ENCODE measurements at places on chromosomes 6 and 20.

DNA sequence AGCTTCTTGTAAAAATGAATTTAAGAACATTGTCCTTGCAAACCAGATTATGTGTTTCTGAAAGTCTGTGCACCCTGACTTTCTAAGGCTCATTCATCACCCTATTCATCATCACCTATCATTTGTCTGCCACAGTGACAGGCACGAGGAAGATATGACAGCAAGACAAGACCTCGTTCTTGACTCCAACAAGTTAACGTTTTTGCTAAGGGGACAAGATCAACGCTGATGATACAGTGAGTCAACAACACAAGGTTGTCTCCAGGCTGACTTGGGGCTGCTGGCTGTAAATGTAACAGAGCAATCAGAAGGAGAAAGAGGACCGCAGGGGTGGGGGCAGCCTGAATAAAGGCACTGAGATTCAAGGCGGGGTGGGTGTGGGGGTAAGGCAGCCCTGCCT is 94.2 kb downstream of the FOXC1 start:
- DNase-seq: no peak

DNA sequence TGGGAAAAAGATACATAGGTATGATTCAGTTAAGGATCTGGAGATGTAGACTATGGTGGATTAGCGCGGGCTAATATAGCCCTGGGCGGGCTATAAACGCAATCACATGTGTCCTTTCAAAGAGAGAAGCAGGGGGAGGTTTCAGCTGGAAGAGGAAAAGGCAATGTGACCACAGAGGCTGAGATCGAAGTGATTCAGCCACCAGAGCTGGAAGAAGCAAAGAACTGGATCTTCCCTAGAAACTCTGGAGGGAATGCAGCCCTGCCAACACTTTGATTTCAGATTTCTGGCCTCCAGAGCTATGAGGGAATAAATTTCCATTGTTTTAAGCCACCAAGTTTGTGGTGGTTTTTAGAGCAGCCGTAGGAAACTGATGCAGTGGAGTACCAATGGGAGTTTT is 81.5 kb upstream of the NHSL1 start:
- DNase-seq: no peak

DNA sequence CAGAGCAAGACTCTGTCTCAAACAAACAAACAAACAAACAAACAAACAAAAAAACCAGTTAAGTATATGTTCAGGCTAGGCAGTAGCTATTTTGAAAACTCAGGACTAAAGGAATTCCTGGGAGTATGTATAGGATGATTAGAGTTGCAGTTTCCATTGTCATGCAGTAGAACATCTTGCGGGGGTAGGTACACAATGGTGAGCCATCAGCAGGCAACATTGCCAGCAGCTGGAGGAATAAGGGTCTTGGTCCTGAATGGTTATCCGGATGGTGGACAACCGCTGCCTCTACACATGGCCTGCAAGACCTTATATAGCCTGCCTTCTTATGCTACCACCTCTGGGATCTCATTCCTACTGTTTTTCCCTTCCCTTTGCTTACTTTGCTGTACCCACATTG is 297.5 kb downstream of the SOX4 start:
- no peak for DNase-seq

DNA sequence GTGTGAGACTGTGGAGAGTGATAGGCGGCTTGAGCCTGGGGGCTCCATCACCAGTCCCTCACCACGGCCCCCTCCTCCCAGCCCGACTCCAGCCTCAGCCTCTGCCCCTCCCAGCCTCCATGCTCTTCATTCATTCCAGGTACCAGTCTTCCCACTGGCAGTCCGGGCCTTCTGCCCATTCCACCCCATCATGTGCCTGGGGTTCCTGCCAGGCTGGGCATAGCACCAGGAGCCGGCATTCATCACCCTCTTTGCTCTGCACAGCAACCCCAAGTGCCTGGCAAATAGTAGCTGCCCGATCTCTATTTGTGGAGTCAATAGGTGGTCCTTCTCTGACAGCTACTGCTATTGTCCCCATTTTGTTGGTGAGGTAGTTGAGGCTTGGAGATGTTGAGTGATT is 39.6 kb upstream of the GTSF1L start:
- DNase-seq: no peak

DNA sequence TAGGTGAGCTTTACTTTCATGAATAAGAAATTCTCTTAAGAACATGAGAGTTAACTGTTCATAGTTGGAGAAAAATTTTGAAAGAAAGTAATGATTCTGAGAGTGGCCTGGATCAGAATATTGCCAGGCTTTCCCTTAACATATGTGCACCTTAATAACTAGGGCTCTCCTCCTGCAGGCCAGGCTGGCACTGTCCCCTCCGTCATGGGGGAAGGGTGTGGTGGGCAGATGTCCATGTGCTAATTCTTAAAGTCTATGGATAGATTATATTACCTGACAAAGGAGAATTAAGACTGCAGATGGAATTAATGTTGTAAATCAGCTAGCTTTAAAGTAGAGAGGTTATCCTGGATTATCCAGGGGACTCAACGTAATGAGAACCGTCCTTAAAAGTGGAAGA is 10.9 kb upstream of the KLHL32 start:
- DNase-seq: no peak

GRCh38 chr20:50187403-50188051 is 3.1 kb upstream of the CEBPB start:
- DNase-seq: no peak

- no peak for DNase-seq
Observed at GRCh38 chr6:158892266-158892665, 73.1 kb upstream of the EZR start.

GRCh38 chr20:61293951-61294350 is 41.9 kb downstream of the CDH4 start:
- no peak for DNase-seq

DNA sequence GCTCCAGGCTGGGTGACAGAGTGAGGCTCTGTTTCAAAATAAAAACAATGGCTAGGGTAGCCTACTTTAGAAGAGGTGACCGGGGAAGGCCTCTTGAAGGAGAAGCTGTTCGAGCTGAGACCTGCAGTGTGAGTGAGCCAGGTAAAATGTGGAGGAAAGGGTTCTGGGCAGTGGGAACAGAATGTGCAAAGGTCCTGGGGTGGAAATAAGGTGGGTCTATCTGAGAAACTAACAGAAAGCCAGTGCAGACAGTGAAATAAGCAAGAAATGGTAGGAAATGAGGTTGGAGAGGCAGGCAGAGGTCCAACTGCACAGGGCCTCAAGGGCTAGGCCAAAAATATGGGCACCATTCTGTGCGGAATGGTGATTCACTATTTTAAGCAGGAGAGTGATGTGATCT is 53.4 kb downstream of the BPIFB1 start:
- no peak for DNase-seq

DNA sequence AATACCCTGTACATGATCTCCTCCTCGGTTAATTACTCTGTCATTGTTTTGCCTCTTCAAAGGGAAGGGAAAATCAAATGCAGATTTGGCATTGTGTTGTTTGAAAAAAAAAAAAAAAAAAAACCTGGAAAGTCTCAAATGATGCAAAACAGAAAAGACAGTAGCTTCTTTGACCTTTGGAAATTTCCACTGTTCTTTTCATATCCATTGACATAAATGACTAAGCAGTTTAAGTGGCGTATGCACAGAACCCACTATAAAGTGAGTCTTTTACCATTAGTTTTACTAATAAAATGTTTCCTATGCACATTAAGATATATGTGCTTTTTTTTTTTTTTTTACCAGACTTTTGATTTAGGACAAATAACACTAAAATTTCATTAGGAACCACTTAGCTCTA is 704.3 kb downstream of the TFAP2A start:
- no peak for DNase-seq

DNA sequence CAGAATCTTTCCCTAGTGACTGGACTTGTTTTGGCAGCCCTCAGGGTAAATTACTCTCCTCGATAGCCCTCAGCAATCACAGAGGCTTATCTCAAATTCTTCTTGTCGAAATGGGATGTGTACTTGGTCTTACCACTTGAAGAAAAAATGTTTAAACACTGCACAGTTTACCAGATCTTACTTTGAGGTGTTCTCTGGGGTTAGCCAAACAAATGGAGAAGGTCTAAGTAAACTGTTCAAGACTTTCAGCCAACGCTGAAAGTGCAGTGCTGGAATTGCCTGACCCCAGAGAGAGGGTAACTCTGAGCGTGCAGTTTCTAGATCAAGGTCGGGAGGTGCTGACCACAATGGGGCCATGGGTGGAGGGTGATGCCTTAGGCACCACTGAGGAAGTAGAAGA is 39.2 kb downstream of the MYLIP start:
- no peak for DNase-seq

GRCh38 chr20:7585126-7585679 is 355.1 kb downstream of the HAO1 start:
- DNase-seq: no peak
